Cardiac muscle cell (in vitro differentiated cells and primary cell): ENCODE measurements at places on chromosomes 2 and 18. TPM values are rescaled to one million over a fixed set of nuclear protein-coding genes. Genes with fewer than 3 reads are reported as not detected.

- no peaks in the 10 kb centered on the region for H3K27me3 ChIP-seq
- H3K4me3 ChIP-seq = no peak overlapping the region
- peaks cover 21% of the 10 kb centered on the region for H3K4me1 ChIP-seq
- H3K27ac ChIP-seq = no peak overlapping the region
- peaks cover 5% of the 10 kb centered on the region for H3K36me3 ChIP-seq
Observed at GRCh38 chr2:64101141-64101591, 43.1 kb downstream of the PELI1 start.

- H3K4me3 ChIP-seq = no peak overlapping the region
- no peak overlapping the region for H3K27ac ChIP-seq
- H3K4me1 ChIP-seq = no peaks in the 10 kb centered on the region
- no peaks in the 10 kb centered on the region for H3K27me3 ChIP-seq
- no peaks in the 10 kb centered on the region for H3K36me3 ChIP-seq
Observed at GRCh38 chr18:68505178-68505574, 209.7 kb downstream of the TMX3 start.

GRCh38 chr18:53380063-53380639 lies 844.3 kb downstream of the MBD2 start:
- no peaks in the 10 kb centered on the region for H3K4me1 ChIP-seq
- H3K27ac ChIP-seq = no peak overlapping the region
- no peak overlapping the region for H3K4me3 ChIP-seq
- no peaks in the 10 kb centered on the region for H3K36me3 ChIP-seq
- H3K27me3 ChIP-seq = no peaks in the 10 kb centered on the region
- DNase-seq = peak; percentile 46

RAB6C gene
- total RNA-seq = 0.09 TPM in 1 of 2 replicates, not detected in the other

MAP3K19 gene
- total RNA-seq = not detected in 2 replicates

DPP10 gene
- total RNA-seq = 1.4 and 1.7 TPM in 2 replicates

- no peak overlapping the region for H3K27ac ChIP-seq
- H3K27me3 ChIP-seq = no peaks in the 10 kb centered on the region
- DNase-seq = peak; percentile 24
- no peak overlapping the region for H3K4me3 ChIP-seq
Observed at GRCh38 chr2:13193900-13194299, 477.2 kb downstream of the TRIB2 start.

SLC14A1 gene
- not detected in 2 replicates for total RNA-seq

- no peak overlapping the region for H3K4me3 ChIP-seq
- no peak overlapping the region for H3K27ac ChIP-seq
- DNase-seq = peak; percentile 16
- no peaks in the 10 kb centered on the region for H3K36me3 ChIP-seq
- H3K27me3 ChIP-seq = peaks cover 22% of the 10 kb centered on the region
Observed at GRCh38 chr2:8453904-8454302, 228.0 kb upstream of the ID2 start.

DNA sequence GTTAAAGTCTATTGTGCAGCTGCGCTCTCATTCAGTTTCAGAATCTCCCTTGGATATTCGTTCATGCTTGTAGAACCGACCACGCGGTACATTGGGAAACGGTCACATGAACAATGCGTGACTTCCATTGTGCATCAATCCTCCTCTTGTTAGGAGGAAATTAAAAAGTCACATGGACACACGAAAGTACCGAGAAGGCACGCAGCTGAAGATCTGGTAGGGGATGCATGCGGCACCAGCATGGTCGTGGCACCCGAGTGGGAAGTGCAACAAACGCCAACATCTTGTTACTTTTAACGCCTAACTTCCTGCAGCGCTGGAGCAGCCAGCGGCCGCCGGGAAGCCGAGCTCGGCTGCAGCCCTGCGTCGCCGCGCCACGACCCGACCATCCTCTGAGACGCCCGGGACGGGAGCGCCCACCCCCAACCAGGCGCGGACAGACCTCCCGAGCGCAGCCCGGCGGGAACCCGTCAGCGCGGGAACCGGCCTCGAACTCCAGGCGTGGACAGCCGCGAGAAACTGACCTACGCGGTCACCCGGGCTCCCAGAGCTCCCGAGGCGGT lies 412 bp downstream of the OSBPL1A start:
- peak overlapping the region; percentile 48 for H3K4me3 ChIP-seq
- peak; percentile 56 for DNase-seq
- H3K27ac ChIP-seq = peak overlapping the region; percentile 8
- H3K36me3 ChIP-seq = no peaks in the 10 kb centered on the region
- no peaks in the 10 kb centered on the region for H3K4me1 ChIP-seq
- no peaks in the 10 kb centered on the region for H3K27me3 ChIP-seq

KYNU gene
- 0.21 and 0.24 TPM in 2 replicates for total RNA-seq

DNA sequence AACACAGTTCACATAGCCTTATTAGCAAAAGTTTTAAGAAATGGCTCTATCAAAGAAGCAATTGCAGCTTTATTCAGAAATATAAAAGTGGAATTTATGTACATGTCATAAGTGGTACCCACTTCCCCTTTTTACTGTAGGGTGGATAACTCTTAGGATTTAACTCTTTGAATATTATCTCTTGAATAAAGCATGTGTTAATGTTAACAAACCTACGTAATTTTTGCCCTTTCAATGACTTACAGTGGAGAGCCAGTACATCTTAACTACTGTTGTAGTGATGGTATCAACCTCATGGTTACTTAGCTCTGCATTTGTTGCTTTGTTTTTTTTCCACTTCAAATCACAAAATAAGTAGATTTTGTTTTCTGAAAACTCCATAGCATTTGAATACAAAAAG lies 8.8 kb downstream of the NABP1 start:
- H3K27me3 ChIP-seq = no peaks in the 10 kb centered on the region
- no peaks in the 10 kb centered on the region for H3K36me3 ChIP-seq
- no peak for DNase-seq
- H3K27ac ChIP-seq = no peak overlapping the region

AMMECR1L gene
- 7.9 and 10.3 TPM in 2 replicates for total RNA-seq

- no peak overlapping the region for H3K4me3 ChIP-seq
- no peaks in the 10 kb centered on the region for H3K27me3 ChIP-seq
- DNase-seq = no peak
- H3K27ac ChIP-seq = no peak overlapping the region
Observed at GRCh38 chr2:9108210-9108967, 98.2 kb upstream of the ASAP2 start.

DNA sequence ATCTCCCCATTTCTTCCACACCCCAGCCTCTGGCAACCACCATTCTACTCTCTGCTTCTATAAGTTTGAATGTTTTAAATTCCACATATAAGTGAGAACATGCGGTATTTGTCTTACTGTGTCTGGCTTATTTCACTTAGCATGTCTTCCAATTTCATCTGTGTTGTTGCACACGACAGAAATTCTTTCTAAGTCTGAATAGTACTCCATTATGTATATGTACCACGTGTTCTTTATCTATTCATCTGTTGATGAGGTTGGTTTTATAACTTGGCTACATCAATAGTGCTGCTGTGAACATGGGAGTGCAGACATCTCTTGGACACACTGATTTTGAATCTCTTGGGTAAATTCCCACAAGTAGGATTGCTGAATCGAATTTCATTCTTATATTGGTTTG lies 31.8 kb upstream of the MTX2 start:
- H3K27ac ChIP-seq = no peak overlapping the region
- H3K4me3 ChIP-seq = no peak overlapping the region
- DNase-seq = peak; percentile 4
- no peaks in the 10 kb centered on the region for H3K36me3 ChIP-seq

GRCh38 chr2:233760043-233760442 lies at the start of gene UGT1A1:
TSS of gene UGT1A1 (plus strand) at chr2:233760270. CDS start at chr2:233760288, 18 bp downstream.
- no peaks in the 10 kb centered on the region for H3K4me1 ChIP-seq
- no peak within 1 kb of the TSS for H3K27ac ChIP-seq
- no peaks in the 10 kb centered on the region for H3K27me3 ChIP-seq
- DNase-seq = no peak
- H3K36me3 ChIP-seq = no peaks in the 10 kb centered on the region

VSNL1 gene
- total RNA-seq = 3.9 and 4.1 TPM in 2 replicates

GPD2 gene
- 25.2 and 27.4 TPM in 2 replicates for total RNA-seq

MROH2A gene
- total RNA-seq = 0.12 TPM in 1 of 2 replicates, not detected in the other

DNA sequence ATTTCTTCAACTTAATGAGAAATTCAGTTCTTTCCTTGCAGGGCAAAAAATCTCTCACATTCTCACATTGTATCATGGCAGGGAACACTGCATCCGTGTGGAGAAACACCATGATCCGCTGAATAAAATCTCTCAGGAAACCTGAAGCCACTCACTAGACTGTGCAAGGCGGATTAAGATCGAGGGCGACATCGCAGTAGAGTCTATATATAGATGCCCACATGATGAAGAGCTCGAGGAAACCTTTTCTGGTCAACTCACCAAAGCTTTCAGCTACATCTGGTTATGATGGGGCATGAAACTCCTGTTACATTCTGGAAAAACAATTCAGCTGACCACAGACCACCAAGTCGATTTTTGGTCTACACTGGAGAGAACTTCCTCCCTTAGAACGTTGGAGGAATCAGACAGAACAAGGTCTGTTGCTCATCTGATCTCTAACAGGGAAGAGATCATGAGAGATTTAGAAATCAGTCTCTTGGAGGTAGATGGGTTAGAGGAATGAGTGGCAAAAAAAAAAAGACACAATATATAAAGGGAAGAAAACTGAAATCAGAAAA lies 162.9 kb upstream of the ZNF516 start:
- no peaks in the 10 kb centered on the region for H3K4me1 ChIP-seq
- no peak overlapping the region for H3K27ac ChIP-seq
- H3K27me3 ChIP-seq = peaks cover 13% of the 10 kb centered on the region
- no peaks in the 10 kb centered on the region for H3K36me3 ChIP-seq
- DNase-seq = no peak

DNA sequence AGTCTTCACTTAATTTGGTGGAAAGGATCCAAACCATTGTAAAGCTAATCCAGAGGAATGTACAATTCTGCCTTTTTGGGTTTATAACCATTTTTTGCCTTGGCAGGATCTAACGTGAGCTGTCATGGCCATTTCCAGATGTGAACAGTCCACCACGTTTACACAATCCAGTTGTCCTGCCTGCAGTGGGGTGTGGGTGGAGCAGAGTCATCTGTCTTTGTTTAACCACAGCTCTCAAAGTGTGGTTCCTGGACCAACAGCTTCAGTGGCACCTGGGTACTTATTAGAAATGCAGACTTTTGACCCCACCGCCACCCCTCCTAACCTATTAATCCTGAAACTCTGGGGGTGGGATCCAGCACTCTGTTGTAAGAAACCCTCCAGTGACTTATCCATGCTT lies 35.9 kb downstream of the FHOD3 start:
- H3K27me3 ChIP-seq = no peaks in the 10 kb centered on the region
- peak overlapping the region; percentile 80 for H3K27ac ChIP-seq
- H3K4me1 ChIP-seq = peaks cover 64% of the 10 kb centered on the region
- H3K4me3 ChIP-seq = no peak overlapping the region
- peak; percentile 91 for DNase-seq

DNA sequence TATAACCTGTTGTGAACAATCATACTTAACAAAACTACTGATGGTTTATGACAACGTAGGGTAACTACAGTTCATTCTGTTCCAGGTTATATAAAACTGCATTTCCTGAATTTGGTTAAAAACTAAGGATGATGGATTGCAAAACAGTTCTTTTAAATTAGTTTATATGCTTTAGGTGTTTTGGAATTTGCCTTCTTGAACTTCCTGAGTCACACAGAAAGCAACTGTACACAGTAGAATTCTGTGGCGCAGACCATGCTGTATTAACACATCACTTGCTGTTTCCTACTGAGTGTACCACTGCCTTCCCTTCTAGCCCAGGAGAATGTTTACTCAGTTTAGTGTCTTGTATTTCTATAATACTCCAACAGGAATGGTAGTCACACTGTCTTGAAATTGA lies 19.4 kb downstream of the ITGB1BP1 start:
- no peak overlapping the region for H3K4me3 ChIP-seq
- no peak overlapping the region for H3K27ac ChIP-seq
- H3K36me3 ChIP-seq = peaks cover 6% of the 10 kb centered on the region
- H3K27me3 ChIP-seq = no peaks in the 10 kb centered on the region

PID1 gene
- total RNA-seq = 0.42 and 1.6 TPM in 2 replicates

DNA sequence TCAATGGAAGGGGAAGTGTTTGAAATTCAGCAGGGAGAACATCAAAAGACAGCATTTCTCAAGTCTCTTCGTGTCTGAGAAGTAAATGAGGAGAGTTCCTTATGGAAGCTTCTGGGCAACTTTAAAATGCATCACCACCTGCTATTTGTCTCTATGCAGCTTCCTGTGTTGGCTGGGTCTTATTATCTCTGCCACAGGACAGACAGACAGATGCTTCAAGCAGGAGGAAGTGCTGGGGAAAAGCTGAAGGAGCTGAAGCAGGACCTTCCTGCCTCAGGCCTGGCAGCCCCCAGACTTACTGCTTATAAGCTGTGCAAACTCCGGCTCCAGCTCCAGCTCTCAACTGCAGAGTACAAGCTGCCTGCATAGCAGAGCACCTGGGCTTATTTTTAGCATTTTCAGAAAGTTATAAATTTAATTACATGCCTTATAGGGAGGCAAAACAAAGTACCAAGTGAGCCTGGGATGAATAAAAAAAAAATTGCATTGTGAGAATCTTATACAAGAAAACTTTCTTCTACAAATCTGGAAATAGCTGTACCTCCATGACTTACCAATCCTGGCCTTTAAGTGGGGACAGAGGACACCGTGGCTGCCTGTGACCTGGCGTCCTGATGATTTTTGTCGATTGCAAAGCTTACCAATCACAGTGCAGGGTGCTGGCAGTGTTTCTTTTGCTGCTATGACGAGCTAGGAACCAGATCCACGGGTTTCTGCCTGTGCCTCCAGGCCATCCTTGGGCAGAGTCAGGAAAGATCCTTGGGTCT lies 206.3 kb downstream of the SEPTIN10 start:
- no peaks in the 10 kb centered on the region for H3K36me3 ChIP-seq
- no peak overlapping the region for H3K27ac ChIP-seq
- no peaks in the 10 kb centered on the region for H3K4me1 ChIP-seq
- no peaks in the 10 kb centered on the region for H3K27me3 ChIP-seq

- H3K36me3 ChIP-seq = no peaks in the 10 kb centered on the region
- H3K4me1 ChIP-seq = no peaks in the 10 kb centered on the region
- H3K27me3 ChIP-seq = no peaks in the 10 kb centered on the region
- no peak overlapping the region for H3K27ac ChIP-seq
Observed at GRCh38 chr2:209380293-209380692, 43.6 kb upstream of the MAP2 start.

DNA sequence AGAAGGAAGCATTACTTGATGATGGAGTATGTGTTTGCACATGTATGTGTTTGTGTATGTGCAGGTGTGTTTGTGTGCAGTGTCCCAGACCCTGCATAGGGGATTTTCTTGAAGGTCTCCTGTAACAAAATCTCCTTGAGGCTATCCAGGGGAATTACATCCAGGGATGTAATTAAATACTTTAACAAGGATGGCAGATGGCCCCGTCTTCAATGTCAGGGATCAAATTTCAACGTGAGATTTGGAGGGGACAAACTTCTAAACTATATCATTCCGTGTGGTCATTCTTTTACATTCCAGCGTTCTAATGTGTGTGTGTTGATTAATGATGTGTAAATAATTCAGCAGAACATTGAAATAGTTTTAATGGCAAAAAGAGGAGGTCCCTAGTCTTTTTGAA lies 3.3 kb downstream of the UGT1A9 start:
- H3K27me3 ChIP-seq = no peaks in the 10 kb centered on the region
- H3K4me3 ChIP-seq = no peak overlapping the region
- no peak for DNase-seq
- no peak overlapping the region for H3K27ac ChIP-seq
- H3K4me1 ChIP-seq = no peaks in the 10 kb centered on the region
- no peaks in the 10 kb centered on the region for H3K36me3 ChIP-seq

GRCh38 chr2:35220461-35220860 lies 1135.1 kb upstream of the CRIM1 start:
- H3K36me3 ChIP-seq = no peaks in the 10 kb centered on the region
- no peak overlapping the region for H3K4me3 ChIP-seq
- no peaks in the 10 kb centered on the region for H3K27me3 ChIP-seq
- no peak for DNase-seq

- no peak overlapping the region for H3K4me3 ChIP-seq
- no peaks in the 10 kb centered on the region for H3K27me3 ChIP-seq
- H3K36me3 ChIP-seq = no peaks in the 10 kb centered on the region
- no peak overlapping the region for H3K27ac ChIP-seq
Observed at GRCh38 chr18:69490813-69491212, 90.1 kb downstream of the DOK6 start.

DSC1 gene
- total RNA-seq = not detected in 2 replicates
